ENCODE measurements at places on chromosomes 5 and 9.
A peak's percentile ranks its signal among the peaks of the same experiment; 100 is the strongest.

- no peak for DNase-seq
These were observed 353.9 kb upstream of the PAPPA start for GRCh38 chr9:115799734-115800133.

DNA sequence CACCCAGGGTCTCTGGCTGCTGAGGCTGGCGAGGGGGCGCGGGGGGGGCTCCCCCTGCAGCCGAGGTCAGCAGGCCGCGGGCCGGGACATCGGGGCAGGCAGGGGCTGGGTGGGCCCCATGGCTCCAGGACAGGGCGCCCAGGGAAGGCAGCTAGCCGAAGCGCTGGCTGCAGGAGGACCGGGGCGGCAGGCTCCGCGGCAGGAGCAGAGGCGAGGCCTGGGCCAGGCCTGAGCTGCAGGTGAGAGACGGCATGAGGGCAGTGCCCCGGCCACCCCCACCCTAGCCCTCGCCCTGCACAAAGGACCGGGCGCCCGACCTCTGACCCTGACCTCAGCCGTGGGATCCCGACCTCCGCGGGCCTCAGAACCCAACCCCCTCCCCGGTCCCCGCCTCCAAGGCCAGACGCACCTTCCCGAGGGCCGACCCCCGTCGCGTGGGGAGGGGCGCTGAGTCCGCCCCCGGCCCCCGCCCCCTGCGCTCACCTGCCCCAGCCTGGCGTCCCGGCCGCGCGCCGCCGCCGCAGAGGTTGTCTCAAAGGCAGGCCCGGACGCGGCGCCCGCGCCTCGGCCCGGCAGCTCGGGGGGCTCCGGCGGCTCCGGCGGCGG, 431 bp downstream of the RNF208 start:
- DNase-seq: peak; percentile 61

DNA sequence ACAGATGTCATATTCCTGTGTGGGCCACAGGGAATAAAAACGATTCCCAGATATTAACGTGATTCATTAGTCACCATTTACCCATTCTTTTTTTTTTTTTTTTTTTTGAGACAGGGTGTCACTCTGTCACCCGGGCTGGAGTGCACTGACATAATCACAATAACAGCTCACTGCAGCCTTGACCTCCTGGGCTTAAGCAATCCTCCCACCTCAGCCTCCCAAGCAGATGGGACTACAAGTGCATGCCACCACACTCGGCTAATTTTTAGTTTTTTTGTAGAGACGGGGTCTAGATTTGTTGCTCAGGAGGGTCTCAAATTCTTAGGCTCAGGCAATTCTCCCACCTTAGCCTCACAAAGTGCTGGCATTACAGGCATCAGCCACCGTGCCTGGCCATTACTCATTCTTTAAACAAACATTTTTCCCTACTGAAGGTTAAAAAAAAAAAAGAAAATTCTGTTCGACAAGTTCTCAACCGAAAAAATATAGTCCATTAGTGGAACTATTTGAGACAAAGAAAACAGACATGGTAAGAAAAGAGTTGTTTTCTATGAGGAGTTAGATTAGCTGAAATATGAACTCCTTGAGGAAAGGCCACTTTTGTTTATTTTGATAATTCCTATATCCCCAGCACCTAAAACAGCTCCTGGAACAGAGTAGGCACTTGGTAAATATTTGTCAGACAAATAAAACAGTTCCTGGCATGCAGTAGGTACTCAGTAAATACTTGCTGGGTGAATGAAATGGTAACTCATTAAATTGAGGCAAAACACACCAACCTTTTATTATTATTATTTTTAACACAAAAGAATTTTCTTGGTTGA, 32.1 kb upstream of the PDCL start:
- DNase-seq: no peak

- DNase-seq: no peak
These were observed 124.4 kb downstream of the WDR41 start for GRCh38 chr5:77367741-77368140.

DNA sequence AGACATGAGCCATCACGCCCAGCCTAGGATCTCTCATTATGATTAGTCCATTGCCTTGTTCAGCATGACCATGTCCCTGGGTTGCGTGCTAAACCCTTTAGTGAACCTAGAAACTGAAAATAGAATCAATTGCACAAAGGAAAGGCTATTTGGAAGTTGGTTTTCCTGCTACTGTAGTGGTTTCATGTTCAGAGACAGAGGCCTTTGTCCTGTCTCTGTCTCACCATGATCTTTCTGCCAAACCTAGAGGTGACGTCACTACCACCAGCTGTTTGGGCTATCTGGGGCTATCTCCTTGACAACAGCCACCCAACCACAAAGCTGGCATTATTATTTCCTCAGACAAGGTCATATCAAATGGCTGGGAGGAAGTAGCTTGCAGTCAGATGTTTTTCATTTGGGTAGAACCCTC, 4.0 kb upstream of the CDK5RAP2 start:
- DNase-seq: peak; percentile 46

DNA sequence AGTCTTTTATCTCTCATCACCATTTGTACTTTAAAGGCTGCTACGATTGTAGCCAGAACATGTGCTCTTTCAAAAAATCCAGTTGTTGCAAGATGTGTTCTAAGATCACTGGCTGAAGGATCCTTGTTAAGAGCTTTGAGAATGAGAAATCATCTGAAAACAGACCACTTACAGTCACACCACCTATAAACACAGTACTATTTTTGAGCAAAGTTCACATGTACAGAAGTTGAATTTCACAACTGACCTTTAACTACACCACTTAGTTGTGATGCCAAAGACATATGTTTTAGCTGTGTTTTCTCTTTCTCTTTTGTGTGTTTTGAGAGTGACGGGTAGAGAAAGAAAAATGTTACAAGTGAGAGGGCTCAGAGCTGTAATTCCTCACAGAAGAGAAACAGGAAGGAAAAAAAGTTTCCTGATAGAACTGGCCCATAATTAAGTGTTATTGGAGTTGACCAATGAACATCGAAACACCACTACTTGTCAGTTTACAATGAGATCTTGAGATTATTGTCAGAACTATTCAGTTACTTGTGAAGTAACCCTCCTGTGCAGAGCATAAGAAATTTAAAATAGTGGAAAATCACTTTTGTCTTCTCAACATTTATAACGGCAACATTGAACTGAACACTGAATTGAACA, 245.4 kb downstream of the MLLT3 start:
- no peak for DNase-seq

DNA sequence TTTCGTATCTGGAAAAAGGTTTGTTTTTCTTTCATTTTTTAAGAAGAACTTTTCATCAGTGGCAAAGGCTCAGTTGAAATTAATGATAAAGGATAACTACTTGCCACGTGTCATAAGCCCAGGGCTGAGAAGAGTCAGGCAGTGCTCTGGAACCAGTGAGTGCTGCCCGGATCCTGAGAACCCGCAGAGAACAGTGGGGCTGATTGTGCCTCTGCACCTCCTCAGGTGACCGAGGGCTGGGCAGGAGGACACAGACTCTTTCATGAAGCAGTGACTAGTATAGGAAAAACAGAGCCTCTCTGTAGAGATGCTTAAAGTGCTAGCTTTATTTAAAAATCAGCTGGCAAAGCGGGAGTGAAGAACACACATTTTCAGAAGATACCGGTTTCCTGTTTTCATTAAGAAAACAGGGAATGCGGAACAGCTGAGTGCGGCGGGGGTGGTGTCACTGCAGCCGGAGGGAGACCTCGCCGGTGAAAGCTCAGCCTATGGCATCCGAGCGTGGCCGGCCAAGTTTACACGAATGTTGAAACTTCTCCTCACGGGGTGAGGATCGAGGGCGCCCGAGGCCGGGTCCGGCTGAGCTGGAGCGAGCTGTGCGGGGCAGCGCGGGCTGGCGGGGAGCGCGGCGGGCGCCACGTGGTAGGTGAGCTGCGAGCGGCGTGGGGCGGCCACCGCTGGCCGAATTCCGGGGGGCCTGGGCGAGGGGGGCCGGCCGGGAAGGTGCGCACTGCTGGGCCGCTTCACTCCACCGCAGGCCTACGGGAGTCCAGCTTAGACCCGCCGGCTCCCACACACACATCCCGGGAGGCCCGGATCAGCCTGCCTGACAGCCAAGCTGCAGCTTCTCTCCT, 134.7 kb upstream of the DMRT1 start:
- DNase-seq: peak; percentile 71

DNA sequence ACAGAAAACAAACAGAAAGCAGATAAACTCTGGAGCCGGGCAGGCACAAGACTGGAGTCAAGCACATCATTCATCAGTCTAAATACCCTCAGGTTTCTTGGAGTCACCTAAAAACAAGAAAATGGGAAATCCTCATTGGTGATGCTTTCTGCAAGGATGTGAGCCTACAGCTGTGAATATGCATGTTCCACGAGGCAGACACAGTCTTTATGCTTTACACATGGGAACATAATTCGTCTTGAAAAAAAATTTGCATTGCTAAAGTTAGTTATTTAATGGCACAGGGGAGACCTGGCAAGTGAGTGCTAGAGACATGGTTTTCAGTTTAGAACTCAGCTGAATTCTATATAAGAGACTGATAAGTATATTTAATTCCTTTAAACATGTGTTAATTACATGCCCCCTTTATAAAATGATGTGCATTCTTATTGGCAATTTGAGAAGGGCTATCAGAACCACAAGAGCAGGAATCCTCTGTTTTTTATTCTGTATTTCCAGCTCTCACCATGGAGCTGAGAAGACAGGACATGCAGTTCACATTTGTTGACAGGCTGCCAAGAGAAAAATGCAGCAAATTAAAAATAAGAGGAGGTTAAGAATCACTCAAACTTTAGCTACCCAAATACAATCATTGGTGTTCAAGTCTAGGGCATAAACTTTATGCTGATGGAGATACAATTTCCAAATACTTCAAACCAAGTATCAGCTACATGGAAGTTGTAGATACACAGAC, 438.0 kb upstream of the MPDZ start:
- DNase-seq: no peak

DNA sequence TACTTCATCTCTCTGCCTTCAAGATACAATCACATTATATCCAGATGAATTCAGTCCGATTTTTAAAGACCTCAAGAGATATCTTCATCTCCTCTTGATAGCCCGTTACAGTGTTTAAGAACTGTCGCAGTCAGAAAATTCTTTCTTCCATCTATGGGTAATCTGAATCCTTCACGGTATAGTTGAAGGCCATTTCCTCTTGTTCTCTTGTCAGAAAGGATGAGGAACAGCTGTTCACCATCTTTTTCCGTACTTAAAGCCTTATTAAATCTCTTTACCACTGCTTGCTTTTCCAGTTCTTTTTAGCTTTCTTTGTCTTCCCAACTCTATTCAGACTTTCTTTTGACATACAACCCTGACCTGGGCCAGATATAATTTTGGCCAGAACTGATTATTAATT, 121.8 kb downstream of the XRCC4 start:
- DNase-seq: no peak

GRCh38 chr5:98679963-98680362, 93.5 kb upstream of the RGMB start:
- DNase-seq: no peak

DNA sequence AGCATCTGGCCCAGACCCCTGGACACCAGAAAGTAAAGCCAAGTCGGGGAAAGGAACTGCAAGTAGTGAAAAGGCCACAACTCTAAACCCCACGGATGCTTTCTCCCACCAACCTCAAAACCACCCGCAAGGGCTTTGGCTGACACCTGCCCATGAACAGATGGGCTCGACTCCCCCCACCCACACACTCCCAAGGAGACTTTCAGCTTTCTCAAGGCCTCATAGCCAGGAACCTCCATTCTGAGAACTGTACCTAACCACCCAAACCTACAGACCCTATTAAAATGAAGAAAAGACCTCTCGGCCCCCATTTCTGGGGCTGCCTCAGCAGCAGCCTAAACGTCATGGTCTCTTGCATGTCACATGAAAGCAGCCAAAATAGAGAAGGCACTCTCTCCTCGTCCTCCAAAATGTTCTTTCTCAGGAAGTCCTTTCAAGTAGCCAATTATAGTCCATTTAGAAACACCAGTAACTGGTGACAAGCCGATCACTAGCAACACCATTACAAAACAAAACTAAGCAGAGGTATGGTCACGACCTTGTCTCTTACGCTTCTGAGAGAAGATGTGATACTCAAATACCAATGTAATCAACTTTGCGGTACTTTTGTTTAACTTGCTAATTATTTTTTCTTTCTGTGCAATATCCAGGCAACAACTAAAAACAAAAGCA, 2.9 kb downstream of the B4GALT1 start:
- no peak for DNase-seq

- DNase-seq: no peak
These were observed 29.2 kb upstream of the CEP120 start for GRCh38 chr5:123452401-123452800.

All from iPS-NIHi11 (cell line).